HS-27A (cell line): ENCODE measurements at places on chromosomes 2 and 18.

- DNase-seq = no peak
Observed at GRCh38 chr2:41782306-41783158, 265.3 kb upstream of the PKDCC start.

DNA sequence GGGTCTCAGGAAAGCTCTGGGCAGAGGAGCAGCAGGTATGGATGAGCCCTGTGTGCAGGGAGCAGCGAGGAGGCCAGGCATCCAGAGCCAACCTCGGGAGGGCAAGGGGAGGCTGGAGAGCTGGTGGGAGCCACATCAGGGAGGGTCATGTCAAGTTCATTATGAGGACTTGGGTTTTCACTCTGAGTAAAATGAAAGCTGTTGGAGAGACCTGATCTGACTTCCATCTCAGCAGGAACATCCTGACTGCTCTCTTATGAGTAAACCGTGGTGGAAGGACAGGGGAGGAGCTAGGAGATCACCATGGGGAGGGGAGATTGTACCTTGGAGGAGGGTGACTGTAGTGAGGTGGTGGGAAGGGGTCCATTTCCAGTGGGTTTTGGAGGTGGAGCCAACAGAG, 209.8 kb downstream of the LDLRAD4 start:
- DNase-seq = no peak

DNA sequence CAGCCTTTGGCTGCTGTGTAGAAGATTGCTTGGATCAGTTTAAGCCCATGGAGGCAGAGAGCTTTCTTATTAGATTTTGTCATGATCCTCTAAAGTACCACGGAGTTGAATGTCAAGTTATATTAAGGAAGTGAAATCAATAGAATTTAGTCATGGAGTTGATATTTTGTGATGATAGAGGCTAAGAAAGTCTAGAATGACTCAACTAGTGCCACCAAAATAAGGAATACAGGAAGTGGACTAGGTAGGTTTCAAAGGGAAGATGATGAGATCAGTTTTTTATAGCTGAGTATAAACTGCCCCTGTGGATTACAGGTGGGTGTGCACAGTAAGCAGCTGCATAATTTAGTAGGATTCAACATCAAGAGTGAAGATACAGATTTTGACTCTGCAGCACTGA, 25.2 kb downstream of the FBXO36 start:
- DNase-seq = no peak

- DNase-seq = no peak
Observed at GRCh38 chr2:200962811-200963123, 693 bp downstream of the ORC2 start.

- no peak for DNase-seq
Observed at GRCh38 chr2:140596447-140596846, 1534.4 kb downstream of the LRP1B start.

DNA sequence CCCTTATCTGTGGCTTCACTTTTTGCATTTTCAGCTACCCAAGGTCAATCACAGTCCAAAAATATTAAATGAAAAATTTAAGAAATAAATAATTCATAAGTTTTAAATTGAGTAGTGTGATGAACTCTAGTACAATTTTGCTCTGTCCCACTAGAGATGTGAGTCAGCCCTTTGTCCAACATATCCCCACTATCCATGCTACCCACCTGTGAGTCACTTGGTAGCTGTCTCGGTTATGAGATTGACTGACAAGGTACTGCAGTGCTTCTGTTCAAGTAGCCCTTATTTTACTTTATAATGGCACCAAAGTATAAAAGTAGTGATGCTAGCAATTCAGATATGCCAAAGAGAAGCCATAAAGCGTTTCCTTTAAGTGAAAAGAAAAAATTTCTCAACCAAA, 28.8 kb downstream of the ADCY3 start:
- no peak for DNase-seq

- DNase-seq = no peak
Observed at GRCh38 chr2:191617575-191617974, 60.4 kb upstream of the NABP1 start.

DNA sequence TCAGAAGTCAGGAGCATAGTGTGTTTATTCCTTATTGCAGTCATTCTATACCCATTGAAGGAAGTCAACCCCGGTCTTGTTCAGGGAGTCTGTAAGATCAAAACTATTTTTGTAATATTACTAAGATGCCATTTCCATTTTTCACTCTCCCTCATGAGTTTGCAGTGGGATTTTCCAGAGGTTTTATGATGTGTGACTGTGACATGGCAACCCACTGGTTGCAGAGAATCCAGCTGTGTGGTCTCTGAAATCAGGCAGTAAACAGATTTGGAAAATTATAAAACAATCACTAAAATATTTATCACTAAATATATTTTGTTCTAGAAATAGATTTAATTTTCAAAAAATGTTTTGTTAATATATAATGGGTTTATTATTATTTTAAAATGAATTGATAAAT, 38.1 kb downstream of the DLGAP1 start:
- no peak for DNase-seq

DNA sequence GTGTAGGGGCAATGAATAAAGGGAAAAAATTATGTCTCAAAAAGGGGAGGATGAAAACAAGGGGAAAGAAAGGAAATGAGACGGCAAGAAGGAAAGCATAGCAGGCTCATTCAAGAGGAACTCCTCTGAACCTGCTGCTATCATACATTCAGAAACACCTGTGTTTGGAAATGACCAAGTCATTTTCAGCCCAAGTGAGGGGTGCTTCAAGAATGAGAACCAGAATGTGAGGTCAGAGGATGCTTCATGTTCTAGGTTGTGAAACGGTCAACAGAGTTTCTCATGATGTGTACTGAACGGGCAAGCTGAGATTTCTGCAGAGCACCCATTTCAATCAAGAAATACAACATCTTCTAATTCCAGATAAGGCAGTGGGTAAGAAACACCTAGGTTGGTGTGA, 1367.2 kb upstream of the CELF4 start:
- no peak for DNase-seq

DNA sequence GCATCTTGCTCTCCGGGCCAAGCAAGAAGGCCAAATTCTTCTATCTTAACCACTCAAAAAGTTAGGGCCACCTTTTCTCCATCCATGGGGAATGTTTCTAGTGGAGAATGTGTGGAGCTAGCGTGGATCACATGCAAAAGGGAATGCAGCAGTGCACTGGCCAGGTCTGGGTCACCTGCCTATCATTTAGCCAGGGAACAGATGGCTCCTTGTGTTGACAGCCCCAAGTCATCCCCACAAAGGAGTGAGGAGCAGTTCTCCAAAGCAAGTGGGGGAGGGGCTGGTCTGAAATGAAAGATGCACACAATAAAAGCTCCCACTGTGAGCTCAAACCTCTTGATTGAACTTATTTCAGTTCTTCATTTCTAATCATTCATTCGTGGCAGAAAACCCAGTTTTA, 19.1 kb downstream of the EPB41L3 start:
- DNase-seq = no peak

GRCh38 chr2:75123876-75124275, 75.4 kb downstream of the TACR1 start:
- DNase-seq = no peak

GRCh38 chr18:53644799-53645471, 579.5 kb downstream of the MBD2 start:
- no peak for DNase-seq

DNA sequence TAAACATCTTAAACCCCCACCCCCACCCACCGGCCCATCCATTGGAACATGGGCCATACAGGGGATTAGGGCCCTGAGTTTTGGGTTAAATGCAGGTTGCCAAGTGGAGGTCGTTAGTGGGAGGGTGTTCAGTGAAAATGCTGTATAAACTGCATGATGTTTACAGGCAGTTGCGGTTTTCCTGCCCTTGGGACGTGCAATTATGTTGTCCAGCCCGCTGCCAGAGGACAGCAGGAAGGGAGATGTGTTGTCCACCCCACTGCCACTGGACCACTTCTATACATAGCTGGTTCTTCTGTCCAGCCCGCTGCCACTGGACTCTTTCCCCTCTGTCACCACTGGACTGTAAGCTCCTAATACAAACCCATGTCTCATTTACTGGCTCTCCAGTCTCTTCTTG, 2.7 kb upstream of the LAPTM4A start:
- no peak for DNase-seq

GRCh38 chr2:179664972-179665812, 196.2 kb downstream of the ZNF385B start:
- DNase-seq = no peak

DNA sequence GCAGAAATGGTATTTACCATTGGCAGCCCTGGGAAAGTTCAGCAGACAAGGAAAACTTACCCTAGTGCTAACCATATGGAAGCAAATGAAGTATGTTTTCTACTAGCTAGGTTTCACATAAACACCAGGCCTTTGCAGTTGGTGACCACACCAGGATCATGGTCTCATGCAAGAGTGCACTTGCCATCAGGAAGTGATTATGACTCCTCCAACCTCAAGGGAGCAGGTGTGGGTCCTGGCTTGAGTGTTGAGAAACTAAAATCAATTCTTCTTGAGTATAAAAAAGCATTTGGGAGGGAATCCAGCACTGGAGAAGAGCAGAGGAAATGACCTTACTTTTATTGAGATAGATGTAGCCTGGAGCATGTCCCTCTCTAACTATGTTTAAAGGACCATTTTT, 56.8 kb upstream of the SPAG16 start:
- DNase-seq = no peak

GRCh38 chr2:196987649-196988364, 61.3 kb upstream of the PGAP1 start:
- DNase-seq = peak; percentile 46

DNA sequence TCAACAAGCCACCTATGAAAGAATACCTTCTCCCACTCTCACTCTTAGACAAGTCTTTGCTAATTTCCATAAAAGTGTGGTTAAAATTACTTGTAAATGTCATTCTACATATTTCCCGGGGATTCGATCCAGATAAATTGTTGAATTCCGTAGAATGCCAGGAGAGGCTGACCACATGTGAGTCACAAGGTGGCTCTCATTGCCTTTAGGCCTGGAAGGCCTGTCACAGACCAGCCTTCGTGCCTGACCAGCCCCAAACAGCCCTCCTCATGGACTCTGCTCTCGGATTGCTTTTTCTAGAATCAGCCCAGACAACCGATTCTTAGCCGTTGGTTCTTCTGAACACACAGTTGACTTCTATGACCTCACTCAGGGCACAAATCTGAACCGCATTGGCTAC, 86.0 kb downstream of the RTN4 start:
- DNase-seq = no peak

DNA sequence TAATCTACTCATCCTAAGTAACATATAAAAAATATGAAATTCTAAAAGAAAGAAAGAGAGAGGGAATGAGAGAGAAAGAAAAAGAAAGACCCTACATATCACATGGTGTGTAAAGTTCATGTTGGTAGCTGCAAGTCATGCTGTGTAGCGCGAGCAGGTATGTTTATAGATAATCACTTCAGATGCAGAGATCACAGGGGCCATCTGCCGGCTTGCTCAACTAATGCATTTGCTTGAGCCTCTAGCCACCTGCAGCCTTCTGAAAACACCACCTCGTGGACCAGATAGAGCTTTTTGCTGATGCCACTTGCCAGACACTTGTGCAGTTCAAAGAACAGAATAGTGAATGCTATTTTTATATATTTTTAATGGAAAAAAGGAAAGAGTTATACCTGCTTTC, 37.6 kb downstream of the CDH7 start:
- no peak for DNase-seq

DNA sequence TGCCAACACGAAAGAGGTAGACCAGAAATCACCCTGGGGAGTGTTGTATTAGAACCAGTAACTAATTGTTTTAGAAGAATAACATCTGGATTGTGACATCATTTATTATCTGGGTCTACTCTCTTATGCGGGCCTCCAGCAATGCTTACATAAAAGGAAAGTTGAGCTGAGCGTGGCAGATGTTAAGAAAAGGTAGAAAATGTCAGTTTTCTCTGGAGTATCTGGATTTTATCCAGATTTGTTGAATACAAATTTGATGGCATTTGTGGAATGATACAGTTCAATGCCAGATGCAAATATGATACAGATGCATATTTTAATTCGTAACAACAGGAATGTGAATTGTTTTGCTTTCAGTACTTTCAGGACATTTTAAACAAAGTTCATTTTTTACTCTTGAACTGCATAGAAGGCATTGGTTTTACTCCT, 90.3 kb downstream of the PRPF40A start:
- no peak for DNase-seq

DNA sequence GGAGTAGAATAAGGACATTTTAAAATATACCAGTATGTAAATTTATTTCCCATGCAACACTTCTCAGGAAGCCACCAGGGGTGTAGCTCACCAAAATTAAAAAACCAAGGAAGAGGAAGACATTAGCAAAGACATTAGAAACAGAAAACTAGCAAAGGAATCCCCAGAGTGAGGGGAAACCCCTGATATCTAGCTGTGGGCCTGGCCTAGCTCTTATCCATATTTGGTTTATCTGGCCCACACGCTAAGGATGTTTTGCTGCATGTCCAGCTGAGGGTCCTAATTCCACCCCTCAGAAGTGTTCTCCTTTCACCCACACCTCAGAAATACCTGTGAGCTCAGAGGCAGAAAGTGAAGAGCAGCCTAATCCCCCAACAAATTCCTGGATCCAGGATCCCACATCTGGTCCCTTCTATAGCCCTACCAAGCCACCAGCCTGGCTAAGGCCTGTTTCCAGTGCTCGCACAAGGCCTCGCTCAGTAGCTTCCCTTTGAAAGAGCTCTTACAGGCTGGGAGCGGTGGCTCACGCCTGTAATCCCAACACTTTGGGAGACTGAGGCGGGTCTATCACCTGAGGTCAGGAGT, 17.4 kb downstream of the OSBPL1A start:
- DNase-seq = no peak

GRCh38 chr2:180254872-180255271, 247.8 kb upstream of the CWC22 start:
- no peak for DNase-seq

GRCh38 chr2:71607151-71607889, 154.0 kb downstream of the DYSF start:
- DNase-seq = no peak

DNA sequence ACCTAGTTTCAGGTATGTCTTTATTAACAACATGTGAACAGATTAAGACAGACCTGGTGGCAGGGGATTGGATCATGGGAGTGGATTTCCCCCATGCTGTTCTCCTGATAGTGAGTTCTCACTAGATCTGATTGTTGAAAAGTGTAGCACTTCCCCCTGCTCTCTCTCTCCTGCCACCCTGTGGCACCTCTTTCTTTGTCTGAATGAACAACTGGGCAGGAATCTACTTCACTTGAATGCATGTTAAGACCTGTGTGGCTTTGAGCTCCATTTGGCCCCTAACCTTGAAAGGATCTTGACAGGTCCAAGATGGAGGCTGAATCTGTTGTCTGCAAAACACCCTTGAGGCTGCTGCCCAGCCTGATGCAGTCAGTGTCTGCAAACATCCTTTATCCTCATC, 194.4 kb downstream of the RNF144A start:
- DNase-seq = no peak
